ENCODE measurements at places on chromosomes 5 and 9.

DNA sequence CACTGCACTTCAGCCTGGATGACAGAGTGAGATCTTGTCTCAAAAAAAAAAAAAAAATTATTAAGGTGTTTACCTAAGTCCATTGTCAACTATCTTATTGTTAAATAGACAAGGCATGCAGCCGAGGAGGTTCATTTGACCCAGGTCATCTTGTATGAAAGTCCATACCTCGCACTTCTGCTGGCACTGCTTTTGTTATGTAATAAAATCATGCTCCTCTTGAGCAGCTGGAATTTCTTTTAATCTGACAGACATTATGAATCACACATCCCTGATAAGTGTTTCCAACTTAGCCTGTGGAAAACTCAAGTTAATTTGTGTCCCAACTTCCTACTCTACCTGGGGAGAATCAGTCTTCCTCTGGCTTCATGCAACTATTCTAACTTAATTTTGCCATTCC lies 315.6 kb upstream of the KLF4 start:
- DNase-seq: no peak

- DNase-seq: no peak
Observed at GRCh38 chr5:88503406-88503805, 234.8 kb upstream of the TMEM161B start.

DNA sequence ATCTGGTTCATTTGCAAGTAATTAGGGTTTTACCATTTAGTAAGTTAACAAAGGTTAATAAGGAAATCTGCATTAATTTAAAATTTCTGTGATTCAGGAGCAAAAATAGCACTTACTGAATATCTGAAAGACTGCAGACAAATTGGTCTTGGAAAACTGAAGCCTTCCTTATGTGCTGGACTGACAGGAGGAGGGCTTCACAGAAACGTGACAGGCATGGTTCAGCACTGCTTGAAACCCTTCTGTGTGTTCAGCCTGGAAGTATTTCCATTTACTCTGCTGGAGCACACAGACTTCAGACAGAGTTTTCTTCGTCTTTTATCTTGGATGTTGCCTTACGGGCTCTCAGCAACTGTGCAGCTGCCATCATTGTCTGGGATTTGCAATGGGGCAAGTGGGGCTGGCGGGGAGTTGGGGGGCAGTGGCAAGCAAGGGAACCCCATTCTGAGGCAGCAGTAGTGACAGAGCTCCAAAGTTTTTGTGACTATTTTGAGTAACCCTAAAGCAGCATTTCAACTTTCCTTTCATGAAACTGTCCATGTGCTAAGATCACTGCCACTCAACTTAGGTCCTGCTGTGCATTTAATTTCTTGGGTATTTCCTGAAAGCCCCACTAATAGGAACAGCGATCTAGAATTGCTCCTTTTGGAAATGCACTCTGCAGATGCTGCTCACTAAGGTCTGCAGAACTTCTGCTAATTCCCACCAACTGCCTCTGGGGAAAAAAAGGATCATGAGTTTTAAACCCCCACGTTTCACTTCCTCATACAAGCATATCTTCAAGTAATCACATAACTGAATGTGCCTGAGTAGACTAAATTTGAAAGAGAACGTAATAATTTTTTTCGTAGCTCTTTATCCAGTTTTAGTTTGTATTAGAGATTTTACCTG lies 56.6 kb downstream of the KCNN2 start:
- no peak for DNase-seq

GRCh38 chr5:157961896-157962590 lies 103.1 kb upstream of the CLINT1 start:
- DNase-seq: peak; percentile 52

DNA sequence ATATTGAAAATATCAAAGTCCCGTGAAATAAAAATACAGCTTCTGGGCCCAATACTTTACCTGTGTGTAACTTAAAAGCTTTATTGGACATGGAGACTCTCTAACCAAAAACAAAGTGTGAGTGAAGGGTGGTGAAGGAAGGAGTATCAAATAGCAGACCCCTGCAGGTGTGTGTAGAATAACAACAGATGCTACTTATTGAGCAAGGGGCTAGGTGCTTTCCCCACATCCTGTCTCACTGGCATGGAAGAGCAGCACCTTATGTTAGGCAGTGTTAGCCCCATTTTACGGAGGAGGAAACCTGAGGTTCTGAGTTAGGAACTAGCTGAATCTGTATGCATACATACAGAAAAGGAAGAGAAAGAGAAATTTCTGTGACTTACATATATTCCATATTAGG lies 21.8 kb downstream of the SLIT3 start:
- DNase-seq: no peak

DNA sequence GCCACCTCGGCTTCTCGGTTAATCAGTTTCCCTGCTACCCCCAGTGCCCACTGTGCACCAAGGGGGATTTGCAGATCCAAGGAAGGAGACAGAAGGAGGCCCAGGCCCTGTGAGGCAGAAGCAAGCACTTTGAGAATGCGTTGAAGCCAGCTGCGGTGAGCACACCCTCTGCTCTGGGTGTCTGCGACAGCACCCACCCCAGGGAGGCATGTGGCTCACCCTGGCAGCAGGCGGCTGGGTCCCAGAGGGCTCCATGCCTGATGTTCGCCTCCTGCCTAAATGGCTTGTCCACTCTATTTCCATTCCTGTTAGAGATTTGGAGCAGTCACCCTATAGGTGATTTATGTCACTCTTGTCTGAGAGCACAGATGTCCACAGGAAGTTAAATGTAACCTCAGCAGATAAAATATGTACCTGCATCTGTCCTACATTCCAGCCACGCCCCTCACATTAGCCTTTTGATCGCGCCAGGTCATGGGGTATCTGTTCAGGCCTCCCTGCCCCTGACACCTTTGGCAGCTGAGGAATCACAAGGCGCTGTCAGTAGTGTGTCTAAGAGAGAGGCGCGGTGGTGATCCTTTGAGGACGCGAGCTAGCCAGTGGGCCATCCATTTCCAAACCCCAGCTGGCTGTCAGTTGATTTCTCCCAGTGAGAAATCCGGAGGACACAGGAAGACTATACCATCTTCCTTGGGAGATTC lies 28.1 kb downstream of the PTGES2 start:
- no peak for DNase-seq

DNA sequence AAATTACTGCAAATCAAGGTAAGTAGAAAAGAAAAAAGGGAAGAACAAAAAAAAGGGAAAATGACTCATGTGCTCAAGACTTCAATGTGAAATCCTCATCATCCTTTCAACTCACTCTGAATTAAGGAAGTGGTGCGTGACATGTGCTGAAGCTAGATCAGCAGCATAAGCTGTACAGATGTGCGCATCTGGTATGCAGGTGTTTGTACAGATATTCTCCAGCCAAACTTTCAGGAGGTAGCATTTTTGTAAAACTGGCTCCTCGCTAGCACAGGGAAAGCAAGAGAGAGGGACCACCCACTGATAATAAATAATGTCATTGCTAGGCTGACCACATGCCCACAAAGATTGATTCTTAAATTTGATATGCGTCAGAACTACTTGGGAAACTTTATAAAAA lies 253.9 kb upstream of the RGMB start:
- DNase-seq: no peak

DNA sequence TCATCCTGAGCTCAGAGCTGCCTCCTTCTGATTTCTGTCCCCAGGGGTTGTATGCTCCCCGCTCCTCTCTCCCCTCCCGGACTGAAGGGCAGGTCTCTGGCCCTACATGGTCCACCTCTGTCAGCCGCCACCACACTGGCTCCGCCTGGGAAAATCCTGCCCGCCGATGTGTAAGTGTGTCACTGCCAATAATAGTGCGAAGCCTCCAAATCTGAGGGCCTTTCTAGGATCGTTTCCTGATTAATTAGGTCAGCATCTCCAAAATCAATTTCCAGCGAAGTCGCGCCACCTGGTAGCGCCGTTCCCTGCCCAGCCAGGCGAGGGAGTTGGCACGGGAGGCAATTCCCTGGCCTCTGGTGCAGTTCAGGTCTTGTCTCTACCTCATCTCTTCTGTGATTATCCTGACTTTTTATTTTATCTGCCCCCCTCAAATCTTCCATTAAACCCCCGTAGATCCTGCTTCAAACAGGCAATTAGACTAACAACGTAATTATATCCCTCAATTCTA lies 73.5 kb downstream of the ZNF618 start:
- no peak for DNase-seq

DNA sequence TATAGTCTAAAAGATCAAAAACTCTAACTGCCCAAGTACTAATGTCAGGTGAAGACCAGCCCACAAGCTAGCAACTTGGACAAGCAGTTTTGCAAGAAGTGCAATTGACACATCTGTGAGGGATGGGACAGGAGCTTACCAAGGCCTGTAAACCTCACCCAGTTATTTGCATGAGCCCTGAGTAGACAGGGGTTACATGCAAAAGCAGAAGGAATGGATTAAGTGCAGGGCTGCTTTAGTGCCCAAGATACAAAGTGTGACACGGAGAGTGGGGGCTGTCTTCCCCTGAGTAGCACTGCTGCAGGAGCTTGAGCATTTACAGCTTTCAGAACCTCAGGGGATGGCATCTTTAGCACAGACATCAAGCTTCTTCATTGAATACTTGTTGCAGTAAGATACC lies 286.7 kb downstream of the ELAVL2 start:
- DNase-seq: no peak

- DNase-seq: no peak
Observed at GRCh38 chr5:2888520-2889060, 137.1 kb upstream of the IRX2 start.
